ENCODE measurements at places on chromosomes 11 and 22.

GRCh38 chr11:118437208-118438125 lies 1.2 kb downstream of the KMT2A start:
- no peaks in the 10 kb centered on the region for H3K27me3 ChIP-seq
- peak overlapping the region; percentile 87 for H3K4me3 ChIP-seq
- peak; percentile 33 for DNase-seq
- H3K27ac ChIP-seq = peak overlapping the region; percentile 90

- no peaks in the 10 kb centered on the region for H3K36me3 ChIP-seq
- no peak overlapping the region for H3K4me3 ChIP-seq
- H3K4me1 ChIP-seq = no peaks in the 10 kb centered on the region
Measured at GRCh38 chr11:58770166-58770565, 38.4 kb upstream of the GLYAT start.

DNA sequence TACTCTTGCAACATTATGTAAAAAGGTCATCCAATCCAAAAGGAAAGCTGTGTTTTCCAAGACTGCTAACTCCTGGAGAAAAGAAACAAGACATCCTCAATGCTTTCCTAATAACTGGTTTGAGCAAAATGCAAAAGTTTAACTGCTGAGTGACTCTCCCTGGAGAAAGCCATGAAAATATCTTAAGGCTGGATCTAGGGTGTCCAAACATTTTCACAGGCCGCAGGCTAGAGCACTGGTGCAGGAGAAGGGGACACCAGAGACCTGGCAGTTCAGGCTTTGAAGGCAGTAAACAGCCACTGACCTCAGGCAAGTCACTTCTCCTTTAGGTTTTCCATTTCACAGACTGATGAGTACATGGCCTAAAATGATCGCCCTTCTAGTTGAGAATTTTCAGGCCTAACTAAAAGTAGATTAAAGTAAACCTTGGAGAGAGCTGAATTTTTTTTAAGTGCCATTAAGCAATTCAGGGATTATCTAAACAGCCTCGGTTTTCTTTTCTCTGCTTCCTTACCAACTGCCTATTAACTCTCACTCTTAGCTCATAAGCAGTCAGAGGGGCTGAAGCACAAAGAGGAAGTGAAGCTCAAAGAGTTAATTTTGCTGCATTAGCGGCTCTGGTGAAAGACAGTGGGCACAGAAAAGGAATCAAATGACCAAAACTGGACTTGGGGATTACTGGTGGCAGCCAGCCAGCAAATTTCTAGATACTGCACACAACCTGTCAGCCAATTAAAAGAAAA lies 2.3 kb downstream of the CHKA start:
- H3K27me3 ChIP-seq = no peaks in the 10 kb centered on the region
- peaks cover 22% of the 10 kb centered on the region for H3K4me1 ChIP-seq
- H3K4me3 ChIP-seq = peak overlapping the region; percentile 40
- no peak overlapping the region for H3K27ac ChIP-seq

- DNase-seq = no peak
- H3K36me3 ChIP-seq = no peaks in the 10 kb centered on the region
- no peaks in the 10 kb centered on the region for H3K27me3 ChIP-seq
- H3K4me3 ChIP-seq = no peak overlapping the region
- no peaks in the 10 kb centered on the region for H3K4me1 ChIP-seq
- no peak overlapping the region for H3K27ac ChIP-seq
Measured at GRCh38 chr11:92859156-92859690, 110.2 kb upstream of the MTNR1B start.

GRCh38 chr22:23233752-23234408 lies 53.6 kb downstream of the BCR start:
- DNase-seq = peak; percentile 18
- H3K27me3 ChIP-seq = no peaks in the 10 kb centered on the region
- H3K36me3 ChIP-seq = peaks cover 28% of the 10 kb centered on the region
- H3K27ac ChIP-seq = no peak overlapping the region
- H3K4me3 ChIP-seq = no peak overlapping the region
- H3K4me1 ChIP-seq = peaks cover 8% of the 10 kb centered on the region

GRCh38 chr11:115104851-115105453 lies 399.3 kb downstream of the CADM1 start:
- H3K4me1 ChIP-seq = no peaks in the 10 kb centered on the region
- no peaks in the 10 kb centered on the region for H3K27me3 ChIP-seq
- no peak overlapping the region for H3K27ac ChIP-seq
- H3K36me3 ChIP-seq = no peaks in the 10 kb centered on the region
- H3K4me3 ChIP-seq = no peak overlapping the region

- H3K4me3 ChIP-seq = peak overlapping the region; percentile 99
- peak overlapping the region; percentile 99 for H3K27ac ChIP-seq
- H3K4me1 ChIP-seq = peaks cover 48% of the 10 kb centered on the region
- peaks cover 75% of the 10 kb centered on the region for H3K36me3 ChIP-seq
Measured at GRCh38 chr22:28799606-28800307, 612 bp downstream of the XBP1 start.

- H3K4me3 ChIP-seq = no peak overlapping the region
- H3K27me3 ChIP-seq = peaks cover 3% of the 10 kb centered on the region
- DNase-seq = no peak
- no peaks in the 10 kb centered on the region for H3K36me3 ChIP-seq
- no peaks in the 10 kb centered on the region for H3K4me1 ChIP-seq
Measured at GRCh38 chr11:44992181-44992582, 41.5 kb upstream of the TP53I11 start.

GRCh38 chr11:61480994-61481335 lies 27.6 kb upstream of the LRRC10B start:
- no peaks in the 10 kb centered on the region for H3K27me3 ChIP-seq
- H3K27ac ChIP-seq = no peak overlapping the region
- no peaks in the 10 kb centered on the region for H3K4me1 ChIP-seq
- H3K36me3 ChIP-seq = no peaks in the 10 kb centered on the region
- H3K4me3 ChIP-seq = no peak overlapping the region

- DNase-seq = no peak
- no peak overlapping the region for H3K4me3 ChIP-seq
- no peak overlapping the region for H3K27ac ChIP-seq
- H3K27me3 ChIP-seq = peaks cover 3% of the 10 kb centered on the region
- no peaks in the 10 kb centered on the region for H3K36me3 ChIP-seq
Measured at GRCh38 chr11:134432776-134433175, 20.7 kb upstream of the B3GAT1 start.

DNA sequence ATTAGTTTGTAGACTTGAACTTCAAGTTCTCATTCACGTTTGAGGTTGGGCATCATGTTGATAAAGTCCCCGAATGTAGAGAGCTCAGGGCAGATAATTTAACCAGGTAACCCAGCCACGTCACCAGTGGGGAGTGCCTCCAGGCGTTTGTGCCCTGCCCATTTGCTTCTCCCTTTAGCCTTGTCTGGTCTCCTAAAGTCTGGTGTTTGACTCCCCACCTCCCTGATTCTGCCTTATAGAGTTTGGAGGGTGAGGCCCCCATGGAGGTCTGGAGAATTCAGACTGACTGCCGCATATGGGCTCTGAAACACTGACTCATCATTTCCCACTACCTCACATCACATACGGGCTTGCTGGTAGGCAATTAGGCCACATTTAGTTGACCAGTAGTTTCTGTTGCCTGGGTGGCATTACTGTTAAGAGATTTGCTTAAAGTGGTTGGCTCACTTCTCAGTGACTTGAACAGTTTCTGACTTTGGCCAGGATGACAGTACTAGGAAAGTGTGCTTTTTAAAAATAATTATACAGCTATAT lies 99.3 kb upstream of the GAL start:
- no peak overlapping the region for H3K27ac ChIP-seq
- H3K4me3 ChIP-seq = no peak overlapping the region

- no peak overlapping the region for H3K27ac ChIP-seq
- peaks cover 5% of the 10 kb centered on the region for H3K27me3 ChIP-seq
- H3K4me3 ChIP-seq = no peak overlapping the region
- H3K4me1 ChIP-seq = no peaks in the 10 kb centered on the region
- no peak for DNase-seq
- no peaks in the 10 kb centered on the region for H3K36me3 ChIP-seq
Measured at GRCh38 chr11:93216511-93217101, 18.8 kb upstream of the SLC36A4 start.

DNA sequence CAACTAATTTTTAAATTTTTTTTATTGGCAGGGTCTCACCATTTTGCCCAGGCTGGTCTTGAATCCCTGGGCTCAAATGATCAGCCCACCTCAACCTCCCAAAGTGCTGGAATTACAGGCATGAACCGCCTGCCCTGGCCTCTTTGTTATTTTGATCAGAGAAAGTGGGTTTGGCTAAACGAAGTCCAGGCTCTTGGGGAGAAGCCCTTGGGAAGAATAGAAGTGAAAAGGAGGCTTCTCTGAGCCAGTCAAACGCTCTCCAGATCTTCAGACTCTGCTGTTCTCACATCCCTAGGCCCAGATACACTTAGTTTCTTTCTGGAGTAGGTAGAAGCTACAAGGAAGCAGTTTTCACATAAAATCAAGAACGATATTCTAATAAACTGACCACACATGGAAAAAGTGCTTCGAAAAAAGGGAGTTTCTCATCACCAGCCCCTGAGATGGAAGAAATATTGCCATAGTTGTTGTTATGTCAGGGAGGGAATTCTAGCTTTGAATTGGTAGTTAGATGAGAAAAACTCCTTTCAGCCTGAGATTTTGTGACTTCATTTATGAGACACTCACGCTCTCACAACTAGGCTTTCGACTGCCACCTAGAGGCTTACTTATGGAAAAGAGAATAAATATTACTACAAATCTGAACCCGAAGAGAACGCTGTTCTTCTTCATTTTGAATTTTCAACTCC lies 41.7 kb upstream of the AQP11 start:
- H3K27me3 ChIP-seq = no peaks in the 10 kb centered on the region
- DNase-seq = peak; percentile 12
- H3K4me1 ChIP-seq = peaks cover 7% of the 10 kb centered on the region
- no peaks in the 10 kb centered on the region for H3K36me3 ChIP-seq
- no peak overlapping the region for H3K4me3 ChIP-seq

GRCh38 chr22:35258191-35258988 lies 1.1 kb downstream of the HMGXB4 start:
- no peak for DNase-seq
- peaks cover 29% of the 10 kb centered on the region for H3K36me3 ChIP-seq
- H3K27me3 ChIP-seq = no peaks in the 10 kb centered on the region
- peak overlapping the region; percentile 91 for H3K4me3 ChIP-seq
- peaks cover 32% of the 10 kb centered on the region for H3K4me1 ChIP-seq

- H3K4me1 ChIP-seq = no peaks in the 10 kb centered on the region
- H3K27me3 ChIP-seq = peaks cover 36% of the 10 kb centered on the region
- no peak for DNase-seq
- H3K27ac ChIP-seq = no peak overlapping the region
Measured at GRCh38 chr22:28601915-28602314, 77.7 kb downstream of the TTC28 start.

GRCh38 chr11:134642206-134642605 lies 230.2 kb upstream of the B3GAT1 start:
- H3K4me3 ChIP-seq = no peak overlapping the region
- no peaks in the 10 kb centered on the region for H3K4me1 ChIP-seq
- peaks cover 2% of the 10 kb centered on the region for H3K27me3 ChIP-seq
- no peak overlapping the region for H3K27ac ChIP-seq
- DNase-seq = no peak

DNA sequence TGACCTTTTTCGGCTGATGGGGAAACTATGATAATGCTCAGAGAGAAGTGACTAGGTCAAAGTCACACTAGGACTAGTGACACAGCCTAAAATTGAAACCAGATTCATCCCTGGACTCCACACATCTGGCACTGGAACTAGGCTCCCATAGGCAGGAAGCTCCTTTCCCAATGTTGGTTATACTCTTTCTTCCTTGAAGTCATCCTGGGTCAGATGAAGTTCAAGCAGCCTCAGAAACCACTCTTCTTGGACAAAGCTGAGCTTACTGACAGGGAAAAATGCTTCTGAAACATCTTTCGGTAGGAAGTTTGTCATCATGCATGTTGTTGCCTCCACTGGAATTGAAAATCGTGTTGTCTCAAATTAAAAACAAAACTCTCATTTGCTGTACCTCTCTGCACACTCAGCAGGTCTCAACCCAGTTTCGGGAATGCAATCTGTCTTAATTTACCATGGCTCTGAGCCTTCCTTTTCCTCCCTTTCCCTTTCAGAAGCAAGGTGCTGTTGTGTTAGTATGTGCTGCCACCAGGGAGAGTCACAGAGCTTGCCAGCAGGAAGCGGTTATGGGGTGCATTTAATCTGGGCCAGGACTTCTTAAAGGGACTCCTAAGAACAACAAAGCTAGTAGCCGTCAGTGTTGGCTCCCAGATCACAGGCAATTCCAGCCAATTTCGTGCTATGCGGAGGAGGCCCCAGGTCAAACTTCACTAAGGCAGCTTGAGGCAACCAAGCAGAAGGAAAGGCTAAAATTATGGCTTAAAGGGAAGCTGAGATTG lies 384.8 kb downstream of the TENM4 start:
- H3K4me3 ChIP-seq = no peak overlapping the region
- H3K36me3 ChIP-seq = no peaks in the 10 kb centered on the region
- DNase-seq = no peak

GRCh38 chr22:38758276-38758945 lies 2.6 kb upstream of the SUN2 start:
- peak; percentile 78 for DNase-seq
- peak overlapping the region; percentile 96 for H3K4me3 ChIP-seq
- H3K27ac ChIP-seq = peak overlapping the region; percentile 82
- H3K4me1 ChIP-seq = peaks cover 29% of the 10 kb centered on the region
- no peaks in the 10 kb centered on the region for H3K27me3 ChIP-seq
- H3K36me3 ChIP-seq = peaks cover 28% of the 10 kb centered on the region

DNA sequence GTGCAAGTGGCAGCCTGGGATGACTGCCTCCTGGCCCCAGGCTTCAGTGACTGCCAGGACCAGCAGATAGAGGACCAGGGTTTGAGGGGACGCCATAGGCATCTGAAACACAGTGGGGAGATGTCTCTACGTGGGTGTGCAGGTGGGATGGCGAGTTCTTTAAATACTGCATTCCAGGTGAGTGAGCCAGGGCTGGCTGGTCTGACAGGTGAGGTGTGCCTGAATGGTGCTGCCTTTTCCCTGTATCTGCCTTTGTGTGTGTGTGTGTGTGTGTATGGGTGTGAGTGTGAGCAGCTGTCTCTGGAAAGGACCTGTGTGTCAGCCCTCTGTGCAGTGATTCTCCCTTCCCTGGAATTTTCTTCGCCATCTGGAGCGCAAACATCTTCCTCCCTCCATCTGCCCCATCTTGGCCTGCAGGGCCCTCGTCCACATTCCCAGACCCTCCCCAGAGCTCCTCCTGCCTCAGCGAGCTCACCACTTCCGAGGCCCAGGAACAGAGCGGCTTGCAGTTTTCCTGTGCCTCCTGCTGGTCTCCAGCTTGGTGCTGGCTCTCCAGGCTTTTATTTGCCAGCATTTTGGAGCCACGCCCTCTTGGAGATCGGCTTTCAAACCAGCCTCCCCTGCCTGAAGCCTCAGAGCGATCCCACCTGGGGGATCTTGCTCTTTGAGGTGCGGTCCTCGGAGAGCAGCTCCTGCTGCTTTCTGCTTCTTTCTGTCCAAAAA lies at the start of gene GPHA2:
Gene GPHA2 (minus strand): TSS at position 535 of the 723 bp plus-strand sequence. CDS start 433 bp downstream, at position 102.
- H3K36me3 ChIP-seq = peaks cover 5% of the 10 kb centered on the region
- no peak within 1 kb of the TSS for H3K4me3 ChIP-seq
- DNase-seq = no peak
- H3K27me3 ChIP-seq = no peaks in the 10 kb centered on the region

GRCh38 chr11:87739261-87739660 lies 436.0 kb downstream of the RAB38 start:
- no peak for DNase-seq
- no peak overlapping the region for H3K27ac ChIP-seq
- no peaks in the 10 kb centered on the region for H3K27me3 ChIP-seq
- no peak overlapping the region for H3K4me3 ChIP-seq

GRCh38 chr11:20372081-20372626 lies 8.6 kb downstream of the HTATIP2 start:
- peaks cover 31% of the 10 kb centered on the region for H3K4me1 ChIP-seq
- H3K27me3 ChIP-seq = no peaks in the 10 kb centered on the region
- H3K27ac ChIP-seq = no peak overlapping the region
- H3K4me3 ChIP-seq = no peak overlapping the region
- DNase-seq = no peak
- peaks cover 49% of the 10 kb centered on the region for H3K36me3 ChIP-seq

GRCh38 chr11:2943711-2944118 lies 14.5 kb upstream of the PHLDA2 start:
- H3K27me3 ChIP-seq = no peaks in the 10 kb centered on the region
- peaks cover 28% of the 10 kb centered on the region for H3K4me1 ChIP-seq
- H3K4me3 ChIP-seq = no peak overlapping the region
- H3K27ac ChIP-seq = no peak overlapping the region
- peaks cover 53% of the 10 kb centered on the region for H3K36me3 ChIP-seq
